ENCODE measurements at places on chromosomes 6 and 20.

GRCh38 chr6:169300916-169301315, 47.3 kb upstream of the THBS2 start:
- DNase-seq: no peak

GRCh38 chr20:57620274-57620990, at the start of gene ZBP1:
Gene ZBP1, minus strand, starts transcription at chr20:57620426. Its CDS starts 131 bp downstream, at chr20:57620295.
- no peak for DNase-seq

DNA sequence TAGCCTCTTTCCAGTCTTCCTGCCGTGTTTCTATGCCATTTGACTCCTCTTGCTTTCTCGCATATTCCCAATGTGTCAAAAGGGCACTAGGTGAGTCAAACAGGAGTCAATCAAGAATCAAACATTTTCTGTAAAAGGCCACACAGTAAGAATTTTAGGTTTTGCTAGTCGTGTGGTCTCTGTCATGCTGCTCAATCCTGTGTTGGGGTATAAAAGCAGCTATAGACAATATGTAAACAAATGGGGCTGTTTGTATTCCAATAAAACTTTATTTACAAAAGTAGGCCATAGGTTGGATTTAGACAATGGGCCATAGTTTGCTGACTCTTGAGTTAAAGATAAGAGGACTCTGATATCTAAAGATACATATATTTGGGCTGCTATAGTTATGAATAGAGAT, 235.4 kb upstream of the BTBD3 start:
- DNase-seq: no peak

- DNase-seq: no peak
Observed at GRCh38 chr20:33990075-33990474, 3.6 kb upstream of the RALY start.

GRCh38 chr6:43267619-43268354, 24.5 kb downstream of the TTBK1 start:
- DNase-seq: no peak

GRCh38 chr6:170250981-170251775, 39.7 kb downstream of the DLL1 start:
- DNase-seq: no peak

Data from HCEC 1CT (cell line).